ENCODE measurements at places on chromosomes 3 and 15.
A peak's percentile ranks its signal among the peaks of the same experiment; 100 is the strongest.

DNA sequence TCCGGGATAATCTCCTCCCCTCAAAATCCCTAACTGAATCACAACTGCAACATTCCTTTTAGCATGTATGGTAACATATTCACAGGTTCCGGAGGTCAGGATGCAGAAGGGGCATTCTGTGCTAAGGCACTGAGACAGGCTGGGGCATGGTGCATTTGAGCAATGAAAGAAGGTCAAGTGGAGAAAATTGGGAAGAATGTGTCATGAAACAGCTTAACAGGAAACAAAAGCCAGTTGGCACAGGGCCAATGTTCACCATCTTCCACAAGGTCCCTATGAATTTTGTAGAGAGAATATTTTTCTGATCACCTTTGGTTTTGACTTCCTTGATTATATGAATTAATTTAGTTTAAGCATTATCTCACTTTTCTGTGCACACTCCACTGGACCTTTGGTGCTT is 587.7 kb upstream of the NR2F2 start:
- DNase-seq: no peak

DNA sequence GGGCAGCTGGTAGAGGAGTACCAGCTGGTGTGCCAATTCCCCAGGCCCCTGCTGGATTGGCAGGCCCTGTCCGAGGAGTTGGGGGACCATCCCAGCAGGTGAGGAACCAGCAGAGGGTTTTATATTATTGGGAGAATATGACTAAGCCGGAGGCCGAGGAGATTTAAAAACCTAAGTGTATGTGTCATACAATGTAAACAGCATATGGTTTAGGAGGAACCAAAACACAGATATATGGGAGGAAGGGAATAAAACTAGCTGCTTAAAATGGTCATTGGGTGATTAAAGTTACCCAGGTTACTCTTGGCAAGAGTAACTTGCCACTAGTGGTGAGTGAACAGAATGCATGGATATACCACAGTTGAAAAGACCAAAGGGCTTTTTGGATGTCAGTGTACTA is 22.1 kb downstream of the SNRPN start:
- no peak for DNase-seq

- no peak for DNase-seq
Measured at GRCh38 chr3:13846716-13847570, 32.9 kb downstream of the WNT7A start.

- DNase-seq: no peak
Measured at GRCh38 chr3:157611536-157612076, 108.4 kb upstream of the VEPH1 start.

DNA sequence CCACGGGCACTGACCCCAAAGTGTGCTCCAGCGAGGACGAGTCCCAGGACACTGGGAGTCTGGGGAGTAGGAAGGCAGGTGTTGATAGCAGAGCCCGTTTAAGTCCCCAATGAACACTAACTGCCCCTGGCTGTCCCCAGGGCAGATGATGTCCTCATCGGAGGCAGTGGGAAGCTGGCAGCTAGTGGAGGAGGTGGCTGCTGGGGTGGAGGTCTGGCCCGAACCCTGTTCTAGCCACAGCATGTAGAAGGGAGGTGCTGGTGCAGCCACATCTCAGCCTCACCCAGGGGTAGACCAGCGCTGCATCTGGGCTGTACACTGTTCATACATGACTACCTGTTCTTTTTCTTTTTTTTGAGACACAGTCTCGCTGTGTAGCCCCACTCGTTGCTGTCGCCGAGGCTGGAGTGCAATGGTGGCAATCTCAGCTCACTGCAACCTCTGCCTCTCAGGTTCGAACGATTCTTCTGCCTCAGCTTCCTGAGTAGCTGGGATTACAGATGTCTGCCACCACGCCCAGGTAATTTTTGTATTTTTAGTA is 51.8 kb downstream of the KLF13 start:
- DNase-seq: no peak

GRCh38 chr3:45603226-45603625 is 8.7 kb downstream of the LIMD1 start:
- DNase-seq: no peak

- no peak for DNase-seq
Measured at GRCh38 chr3:23219552-23219951, 16.4 kb downstream of the UBE2E2 start.

DNA sequence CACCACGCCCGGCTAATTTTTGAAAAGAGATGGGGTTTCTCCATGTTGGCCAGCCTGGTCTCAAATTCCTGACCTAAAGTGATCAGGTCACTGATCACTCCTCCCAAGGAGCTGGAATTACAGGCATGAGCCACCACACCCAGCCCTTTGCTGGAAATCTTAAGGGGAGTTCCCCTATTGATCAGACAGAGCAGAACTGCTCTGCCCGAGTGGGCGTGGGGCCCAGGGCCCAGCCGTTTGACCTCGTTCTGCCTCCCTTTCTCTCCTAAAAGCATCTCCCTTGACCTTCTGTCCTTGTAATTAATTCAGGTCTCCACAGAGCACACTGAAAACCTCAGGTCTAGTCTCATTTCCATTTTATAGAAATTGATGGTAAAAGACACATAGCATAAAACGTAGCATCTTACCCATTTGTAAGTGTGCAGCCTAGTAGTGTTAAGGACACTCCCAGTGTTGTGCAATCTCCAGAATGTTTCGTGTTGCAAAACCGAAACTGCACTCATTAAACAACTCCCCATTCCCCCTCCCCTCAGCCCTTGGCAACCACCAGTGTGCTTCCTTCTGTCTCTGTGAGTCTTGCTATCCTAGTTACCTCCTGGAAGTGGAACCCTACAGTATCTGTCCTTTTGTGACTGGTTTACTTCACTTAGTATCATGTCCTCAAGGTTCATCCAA is 89.3 kb downstream of the SLCO3A1 start:
- DNase-seq: no peak

GRCh38 chr15:39448409-39448808 is 132.5 kb upstream of the THBS1 start:
- DNase-seq: no peak

GRCh38 chr15:86377914-86378313 is 298.2 kb downstream of the AGBL1 start:
- no peak for DNase-seq

GRCh38 chr3:11197484-11197883 is 43.2 kb downstream of the HRH1 start:
- no peak for DNase-seq

DNA sequence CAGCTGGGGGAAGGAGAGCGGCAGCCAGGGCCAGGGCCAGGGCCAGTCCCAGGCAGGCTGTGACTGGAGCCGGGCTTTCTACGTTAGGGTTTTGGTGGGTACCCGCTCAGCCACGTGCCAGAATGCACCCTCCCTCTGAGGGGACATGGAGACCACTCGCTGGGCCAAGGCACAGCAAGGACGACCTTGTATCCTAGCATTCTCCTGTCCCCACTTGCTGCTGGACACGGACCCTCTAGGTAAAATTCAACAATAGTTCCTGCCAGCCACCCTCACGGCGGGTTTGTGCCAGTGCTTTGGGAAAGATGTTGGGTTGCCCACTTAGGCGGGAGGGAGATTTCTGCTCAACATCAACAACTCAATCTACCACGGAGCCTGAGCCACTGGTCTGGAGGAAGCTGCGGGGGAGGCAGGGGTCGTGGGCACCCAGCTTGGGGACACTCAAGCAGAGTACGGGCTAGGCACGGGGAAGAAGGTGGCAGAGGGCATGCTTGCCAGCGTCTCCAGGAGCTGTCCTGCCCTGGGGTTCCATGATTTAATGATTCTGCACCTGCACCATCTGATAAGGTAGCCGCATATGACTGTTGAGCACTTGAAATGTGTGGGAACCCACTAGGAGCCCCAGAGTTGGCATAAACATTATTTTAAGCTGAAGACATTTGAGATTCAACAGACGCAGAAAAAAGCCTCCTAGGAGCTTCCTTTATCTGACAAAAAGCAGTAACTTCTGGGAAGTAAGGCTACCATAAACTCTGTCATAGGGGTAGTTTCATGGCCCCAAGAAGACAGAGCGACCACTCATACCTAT is 22.5 kb upstream of the C15orf39 start:
- DNase-seq: no peak

GRCh38 chr3:28328188-28329151 is 20.1 kb upstream of the ZCWPW2 start:
- no peak for DNase-seq

DNA sequence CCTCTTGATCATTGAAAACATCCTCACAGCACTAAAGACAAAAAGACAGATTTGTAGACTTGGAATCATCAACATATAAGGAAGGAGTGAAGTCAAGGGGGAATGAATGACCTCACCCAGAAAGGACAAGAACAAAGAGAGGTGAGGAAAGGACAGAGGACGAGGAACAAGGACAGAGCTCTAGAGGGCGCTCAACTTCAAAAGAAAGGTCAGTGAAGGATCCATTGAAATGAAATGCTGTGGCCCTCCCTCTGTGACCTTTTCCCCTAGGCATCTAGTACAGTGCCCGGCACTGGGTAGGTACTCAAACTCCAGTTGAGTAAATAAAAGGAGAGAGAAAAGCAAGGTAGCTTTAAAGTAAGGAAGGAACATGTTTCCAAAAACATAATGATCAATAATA is 2.6 kb downstream of the ATP8B4 start:
- DNase-seq: no peak

DNA sequence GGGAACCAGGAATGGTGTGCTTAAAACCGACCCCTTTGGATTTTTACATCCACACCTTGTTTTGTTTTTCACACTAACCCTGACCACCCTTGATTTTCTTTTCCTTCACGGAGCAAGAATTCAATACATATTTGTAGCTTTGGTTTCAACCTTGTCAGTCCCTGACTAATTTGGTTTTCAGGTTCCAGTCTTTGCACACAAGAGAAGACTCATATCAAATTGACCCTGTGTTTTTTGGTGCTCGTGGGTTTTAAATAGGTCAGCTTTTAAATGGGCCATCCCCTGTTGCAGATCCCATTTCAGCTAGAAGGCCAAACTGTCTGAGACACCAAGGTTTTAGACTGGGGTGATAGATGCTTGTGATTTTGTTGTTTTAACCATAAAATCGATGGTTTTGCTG is 26.4 kb downstream of the ANP32A start:
- DNase-seq: no peak

DNA sequence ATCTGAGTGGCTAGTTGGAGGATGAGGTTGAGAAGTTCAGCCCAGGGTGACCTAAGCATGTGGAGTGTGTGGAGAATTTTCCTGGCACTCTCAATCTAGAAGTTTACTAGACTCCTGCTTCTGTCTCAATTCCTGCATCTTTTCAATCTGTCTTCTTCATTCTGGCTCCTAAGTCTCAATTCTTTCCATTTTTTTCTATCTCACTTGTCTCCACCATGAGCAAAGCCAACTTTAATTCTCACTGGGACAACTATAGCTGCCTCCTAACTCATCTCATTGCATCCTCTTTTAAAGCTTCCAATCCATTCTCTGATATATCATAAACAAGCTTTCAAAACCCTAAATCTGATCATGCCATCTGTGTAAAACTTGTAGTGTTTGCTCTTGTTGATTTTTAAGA is 569.3 kb downstream of the NAALADL2 start:
- no peak for DNase-seq

DNA sequence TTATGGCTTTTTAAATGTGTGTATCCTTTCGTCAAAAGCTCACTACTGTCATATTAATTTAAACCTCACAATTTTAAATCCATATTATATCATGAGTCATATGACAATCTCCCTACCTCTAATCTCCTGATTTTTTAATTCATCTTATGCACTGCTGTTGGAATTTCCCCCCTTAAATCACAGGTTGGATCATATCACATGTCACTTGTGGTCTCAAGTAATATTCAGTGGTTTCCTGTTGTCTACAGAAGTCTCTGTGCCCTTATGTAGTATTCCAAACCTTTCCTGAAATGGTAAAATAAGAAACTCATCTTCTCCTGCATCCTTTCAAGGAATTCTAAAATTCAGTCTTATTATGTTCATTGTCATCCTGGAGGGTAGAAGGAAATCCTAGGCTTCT is 116.0 kb upstream of the CBLB start:
- DNase-seq: no peak

GRCh38 chr3:114295946-114296345 is 2.1 kb downstream of the TIGIT start:
- DNase-seq: no peak

DNA sequence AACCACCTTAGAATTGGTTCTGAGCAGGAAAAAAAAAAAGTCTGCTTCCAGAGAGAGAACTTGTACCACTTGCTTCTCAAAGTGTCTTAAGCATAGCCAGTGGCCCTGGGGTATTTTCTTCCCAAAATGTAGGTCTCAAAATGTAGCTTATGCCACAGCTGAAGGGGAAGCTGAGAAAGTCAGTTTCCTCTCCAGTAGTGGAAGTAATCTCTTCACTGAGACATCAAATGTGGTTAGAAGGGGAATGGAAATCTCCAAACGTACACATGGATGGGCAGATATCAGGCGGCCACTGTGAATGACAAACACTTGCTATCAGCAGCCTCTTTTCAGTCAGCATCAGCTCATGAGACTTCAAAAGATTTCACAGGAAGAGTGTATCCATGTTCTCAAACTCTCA is 841.2 kb downstream of the TUSC7 start:
- no peak for DNase-seq

- DNase-seq: no peak
Measured at GRCh38 chr3:59609657-59610348, 560.0 kb upstream of the CFAP20DC start.

DNA sequence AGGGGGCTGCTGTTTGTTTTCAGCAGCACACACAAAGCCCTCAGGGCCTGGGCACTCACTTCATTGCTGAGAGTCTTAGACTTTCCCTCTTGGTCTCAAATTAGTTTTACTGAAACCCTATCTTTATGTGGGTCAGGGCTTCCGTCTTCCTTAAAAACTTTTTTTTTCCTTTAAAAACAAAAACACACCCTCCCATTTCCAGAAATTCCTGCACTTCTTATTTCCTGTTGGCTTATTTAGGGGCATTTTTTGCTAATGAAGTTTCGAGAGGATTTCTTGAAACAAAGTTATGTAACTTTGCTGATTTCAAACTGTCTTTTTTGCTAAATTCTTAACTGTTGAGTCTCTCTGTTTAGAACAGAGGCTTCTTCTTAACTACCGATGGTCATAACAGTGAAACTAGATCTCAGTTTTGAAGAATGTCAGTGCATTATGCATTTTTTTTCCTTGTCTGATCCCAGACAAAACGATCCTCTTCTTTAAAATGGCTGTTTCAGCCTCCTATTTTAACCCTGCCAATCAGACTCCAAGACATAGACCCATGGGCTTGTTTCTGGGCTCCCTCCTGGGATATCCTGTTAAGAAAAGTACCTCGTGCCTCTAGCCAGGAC is 23.3 kb downstream of the ANAPC13 start:
- no peak for DNase-seq

DNA sequence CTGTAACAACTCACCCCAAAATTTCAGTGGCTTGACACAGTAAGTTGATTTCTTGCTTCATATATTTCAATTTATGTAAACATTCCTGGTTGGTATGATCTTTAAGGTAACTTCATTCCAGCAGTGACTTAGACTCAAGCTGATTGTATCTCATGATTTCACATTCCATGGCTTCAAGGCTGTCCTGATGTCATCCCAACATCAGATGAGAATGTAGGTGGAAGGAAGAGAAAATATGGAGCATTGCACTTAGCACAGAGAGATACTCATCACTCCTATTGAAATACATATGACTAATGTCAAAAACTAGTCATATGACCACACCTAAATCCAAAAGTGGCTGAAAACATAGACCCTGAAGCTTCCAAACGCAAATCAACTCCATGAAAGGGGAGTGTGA is 793.8 kb downstream of the TBL1XR1 start:
- DNase-seq: no peak

GRCh38 chr15:89416339-89417183 is 79.8 kb downstream of the RHCG start:
- DNase-seq: peak; percentile 49

- no peak for DNase-seq
Measured at GRCh38 chr3:79369306-79369705, 398.5 kb downstream of the ROBO1 start.

GRCh38 chr3:46186471-46187340 is 21.4 kb downstream of the CCR1 start:
- no peak for DNase-seq

GRCh38 chr3:152395764-152396163 is 127.0 kb downstream of the MBNL1 start:
- no peak for DNase-seq

Measured in activated CD8-positive, alpha-beta memory T cell treated with anti-CD3 and anti-CD28 coated beads for 1 hour (primary cell).